ENCODE measurements at places on chromosomes 2 and 18. TPM values are rescaled to one million over a fixed set of nuclear protein-coding genes. Genes with fewer than 3 reads are reported as not detected.

CPO gene
- not detected for total RNA-seq

PLGLB1 gene
- 0.38 TPM for total RNA-seq

IGFBP5 gene
- total RNA-seq = 117 TPM

GRCh38 chr2:143645921-143646645 lies 516.9 kb downstream of the ARHGAP15 start:
- H3K36me3 ChIP-seq = no peaks in the 10 kb centered on the region
- H3K27ac ChIP-seq = no peak overlapping the region
- no peaks in the 10 kb centered on the region for H3K4me1 ChIP-seq
- DNase-seq = no peak

DNA sequence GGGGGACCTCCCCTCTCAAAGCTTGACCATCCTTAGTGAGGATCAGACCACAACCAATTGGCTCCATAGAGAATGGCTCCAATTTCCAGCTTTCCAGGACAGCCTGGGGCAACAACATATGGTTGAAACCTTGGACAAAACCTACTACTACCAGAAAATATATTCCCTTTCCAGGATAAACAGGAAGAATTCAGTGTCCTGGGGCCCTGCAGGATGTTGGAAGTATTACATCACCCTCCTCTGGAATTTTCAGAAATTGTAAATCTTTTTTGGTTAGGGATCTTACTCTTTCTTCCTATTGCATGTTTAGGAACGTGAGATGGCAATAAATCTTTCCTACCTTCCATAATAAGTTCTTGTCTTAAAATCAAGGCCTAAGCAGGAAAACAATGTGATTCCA lies 158.9 kb upstream of the MEIS1 start:
- DNase-seq = no peak
- H3K4me3 ChIP-seq = no peak overlapping the region
- no peak overlapping the region for H3K27ac ChIP-seq
- no peaks in the 10 kb centered on the region for H3K36me3 ChIP-seq
- H3K4me1 ChIP-seq = no peaks in the 10 kb centered on the region

DNA sequence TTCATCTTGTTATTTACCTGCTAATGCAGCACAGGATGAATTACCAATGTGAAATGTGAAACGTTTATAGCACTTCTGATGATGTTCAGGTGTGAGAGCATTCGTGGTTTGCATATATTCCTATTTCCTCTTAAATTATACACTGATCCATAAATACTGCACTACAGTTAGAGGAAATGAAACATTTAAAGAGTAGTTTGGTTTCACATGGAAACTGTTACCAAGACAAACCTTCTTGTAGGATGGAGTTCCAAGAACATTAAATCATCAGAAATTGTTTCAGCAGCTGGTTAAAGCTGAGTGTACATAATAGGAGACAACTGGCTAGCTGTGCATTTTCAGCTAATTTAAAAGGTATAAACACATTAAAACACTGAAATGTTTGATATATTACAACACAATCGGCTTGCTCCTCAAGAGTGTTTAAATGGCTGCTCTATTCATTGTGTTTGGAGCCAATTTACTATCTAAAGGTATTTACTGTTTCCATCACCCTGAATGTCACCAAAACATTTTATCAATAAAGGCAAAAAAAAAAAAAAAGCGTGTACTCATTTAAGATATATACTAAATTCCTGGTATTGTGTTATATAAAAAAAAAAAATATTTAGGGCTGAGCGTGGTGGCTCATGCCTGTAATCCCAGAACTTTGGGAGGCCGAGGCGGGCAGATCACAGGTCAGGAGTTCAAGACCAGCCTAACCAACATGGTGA lies 100.6 kb downstream of the DYM start:
- H3K4me1 ChIP-seq = peaks cover 10% of the 10 kb centered on the region
- H3K27ac ChIP-seq = peak overlapping the region; percentile 69
- no peak overlapping the region for H3K4me3 ChIP-seq
- H3K27me3 ChIP-seq = no peaks in the 10 kb centered on the region

DNA sequence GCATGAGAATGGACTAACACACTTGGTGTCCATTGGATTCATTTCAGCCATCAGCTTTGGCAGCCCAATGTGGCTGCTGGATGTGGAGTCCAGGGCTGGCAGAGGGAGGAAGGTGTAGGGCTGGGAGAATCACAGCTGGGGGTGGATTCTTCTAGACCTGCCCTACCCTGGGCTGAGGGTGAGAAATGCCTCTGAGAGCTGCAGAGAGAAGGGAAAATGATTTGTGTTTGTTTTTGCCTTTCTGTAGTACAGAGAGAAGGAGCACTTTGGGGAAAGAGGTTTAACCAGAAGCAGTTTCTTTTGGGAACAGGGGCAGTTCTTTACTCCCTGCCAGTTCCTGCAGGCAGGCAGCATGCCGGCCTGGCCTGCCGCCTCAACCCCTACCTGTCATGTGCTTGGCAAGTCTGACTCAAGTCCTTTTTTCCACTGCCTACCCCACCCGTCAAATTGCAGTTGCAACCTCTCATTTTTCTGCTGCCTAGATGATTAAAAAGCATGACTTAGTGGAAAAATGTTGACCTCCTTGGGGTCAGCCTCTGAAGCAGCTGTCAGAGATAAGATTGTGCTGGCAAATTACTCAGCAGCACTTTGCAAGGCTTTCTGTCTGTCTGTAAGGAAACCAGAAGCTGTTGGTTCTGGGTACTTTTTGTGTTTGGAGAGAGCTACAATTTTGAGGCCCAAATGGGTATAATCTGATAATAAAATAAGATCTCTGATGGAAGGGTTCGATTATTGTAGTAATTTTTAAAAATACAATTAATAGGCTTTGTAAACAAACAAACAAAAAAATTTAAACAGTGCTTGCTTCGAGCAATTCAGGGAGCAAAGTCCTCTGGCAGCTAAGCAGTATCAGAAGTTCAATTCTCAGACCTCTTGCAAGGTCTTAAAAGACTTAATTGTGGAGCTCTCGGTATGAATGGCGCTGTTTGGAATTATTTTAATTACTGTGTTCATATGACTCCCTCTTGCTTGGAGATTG lies 21.7 kb downstream of the LBH start:
- 0 out of 2 replicates have a peak overlapping the region, but pooled peaks have one; percentile 30 for H3K4me3 ChIP-seq
- no peaks in the 10 kb centered on the region for H3K27me3 ChIP-seq
- peak; percentile 88 for DNase-seq
- peaks cover 50% of the 10 kb centered on the region for H3K36me3 ChIP-seq

- H3K4me3 ChIP-seq = no peak overlapping the region
- peaks cover 18% of the 10 kb centered on the region for H3K36me3 ChIP-seq
- H3K27ac ChIP-seq = no peak overlapping the region
- DNase-seq = no peak
Measured at GRCh38 chr2:69943000-69943842, 18.2 kb downstream of the ASPRV1 start.

GRCh38 chr18:78693429-78693828 lies 286.2 kb upstream of the SALL3 start:
- H3K27me3 ChIP-seq = no peaks in the 10 kb centered on the region
- H3K4me1 ChIP-seq = no peaks in the 10 kb centered on the region
- no peaks in the 10 kb centered on the region for H3K36me3 ChIP-seq

GRCh38 chr2:2586931-2587330 lies 255.9 kb upstream of the MYT1L start:
- H3K27ac ChIP-seq = no peak overlapping the region
- DNase-seq = no peak
- no peaks in the 10 kb centered on the region for H3K4me1 ChIP-seq
- no peaks in the 10 kb centered on the region for H3K36me3 ChIP-seq

DNA sequence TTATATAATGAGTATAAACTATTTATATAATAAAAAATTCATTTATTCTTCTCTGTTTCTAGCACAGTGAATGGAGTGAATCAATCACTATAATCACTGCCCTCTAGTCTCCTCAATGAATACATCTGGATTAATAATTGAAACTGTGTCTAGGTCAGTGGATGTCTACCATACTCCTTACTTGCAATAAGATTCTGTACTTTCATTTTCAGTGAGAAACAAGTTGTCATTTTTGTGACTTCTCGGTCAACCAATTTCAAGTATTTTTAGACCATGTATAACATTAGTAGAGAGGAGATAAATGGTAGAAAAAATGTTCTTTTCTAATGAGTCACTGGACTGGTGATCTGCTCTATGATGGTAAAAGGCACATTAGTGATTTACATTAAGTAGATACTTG lies 799.6 kb upstream of the CHAC2 start:
- H3K27me3 ChIP-seq = no peaks in the 10 kb centered on the region
- DNase-seq = no peak

- no peaks in the 10 kb centered on the region for H3K36me3 ChIP-seq
- DNase-seq = peak; percentile 57
- no peak overlapping the region for H3K4me3 ChIP-seq
- peaks cover 8% of the 10 kb centered on the region for H3K27me3 ChIP-seq
- no peaks in the 10 kb centered on the region for H3K4me1 ChIP-seq
Measured at GRCh38 chr18:43587538-43588153, 310.4 kb upstream of the SYT4 start.

All from GM23248 (cell line).